ENCODE measurements at places on chromosomes 6 and 20.

DNA sequence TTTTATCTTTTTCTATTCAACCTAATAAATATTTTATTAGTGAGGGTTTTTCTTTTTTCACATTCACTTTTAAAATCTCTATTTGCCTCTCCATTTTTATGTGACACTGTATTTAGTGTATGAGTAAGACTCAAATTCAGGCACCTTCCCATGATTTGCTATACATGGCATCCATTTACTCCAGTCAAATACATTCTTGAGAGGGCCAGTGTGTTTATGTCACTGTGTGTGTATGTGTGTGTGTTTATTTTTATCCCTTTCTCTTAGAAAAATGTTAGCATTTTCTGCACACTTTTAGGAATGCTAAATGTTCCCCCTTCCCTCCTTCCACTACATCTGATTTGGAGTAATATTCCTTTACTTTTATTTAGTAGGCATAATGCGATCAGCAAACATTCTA lies 290.0 kb downstream of the PACRG start:
- DNase-seq = no peak

DNA sequence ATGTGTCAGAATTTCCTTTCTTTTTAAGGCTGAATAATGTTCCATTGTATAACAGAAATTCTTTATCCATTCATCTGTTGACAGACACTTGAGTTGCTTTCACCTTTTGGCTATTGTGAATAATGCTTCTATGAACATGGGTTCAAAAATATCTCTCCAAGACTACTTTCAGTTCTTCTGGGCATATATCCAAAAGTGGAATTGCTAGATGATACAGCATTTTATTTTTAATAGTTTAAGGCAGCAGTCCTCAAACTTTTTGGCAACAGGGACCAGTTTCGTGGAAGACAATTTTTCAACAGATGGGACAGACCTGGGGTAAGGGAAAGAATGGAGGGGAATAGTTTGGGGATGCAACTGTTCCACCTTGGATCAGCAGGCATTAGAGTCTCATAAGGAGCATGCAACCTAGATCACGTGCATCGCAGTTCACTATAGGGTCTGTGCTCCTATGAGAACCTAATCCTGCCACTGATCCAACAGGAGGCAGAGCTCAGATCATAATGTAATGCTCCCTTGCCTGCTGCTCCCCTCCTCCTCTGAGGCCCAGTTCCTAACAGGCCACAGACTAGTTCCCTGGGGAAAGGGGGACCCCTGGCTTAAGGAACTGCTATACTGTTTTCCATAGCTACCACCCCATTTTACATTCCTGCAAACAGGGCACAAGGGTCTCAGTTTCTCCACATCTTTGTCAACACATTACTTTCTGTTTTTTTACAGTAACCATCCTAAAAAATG lies 239.9 kb upstream of the RNF217 start:
- DNase-seq = no peak

GRCh38 chr6:49543087-49543858 lies 7.2 kb upstream of the C6orf141 start:
- DNase-seq = no peak

DNA sequence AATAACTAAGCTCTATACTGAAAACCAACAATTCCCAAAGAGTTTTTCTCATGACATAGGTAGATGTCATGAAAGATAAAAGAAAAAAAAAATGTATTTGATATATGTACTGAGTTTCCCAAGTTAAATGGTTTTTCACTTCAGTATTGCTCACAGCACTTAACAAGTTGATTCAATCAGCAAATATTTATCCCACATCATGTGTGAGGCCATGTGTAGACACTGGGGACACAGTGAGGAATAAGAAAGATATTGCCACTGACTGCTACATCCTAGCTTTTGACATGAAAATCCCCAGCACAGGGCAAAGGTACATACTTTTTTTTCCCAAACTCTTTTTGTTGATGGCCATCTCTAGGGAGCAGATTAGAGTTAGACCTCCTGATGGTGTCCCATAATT lies 25.3 kb downstream of the SPTLC3 start:
- no peak for DNase-seq

Data from T-helper 22 cell (primary cell).